Activated naive CD8-positive, alpha-beta T cell treated with anti-CD3 and anti-CD28 coated beads, Interleukin-2, amount 10 ng/mL, durations not matched to agents 7 days and 5 days (primary cell): ENCODE measurements at places on chromosomes 5 and 9.

DNA sequence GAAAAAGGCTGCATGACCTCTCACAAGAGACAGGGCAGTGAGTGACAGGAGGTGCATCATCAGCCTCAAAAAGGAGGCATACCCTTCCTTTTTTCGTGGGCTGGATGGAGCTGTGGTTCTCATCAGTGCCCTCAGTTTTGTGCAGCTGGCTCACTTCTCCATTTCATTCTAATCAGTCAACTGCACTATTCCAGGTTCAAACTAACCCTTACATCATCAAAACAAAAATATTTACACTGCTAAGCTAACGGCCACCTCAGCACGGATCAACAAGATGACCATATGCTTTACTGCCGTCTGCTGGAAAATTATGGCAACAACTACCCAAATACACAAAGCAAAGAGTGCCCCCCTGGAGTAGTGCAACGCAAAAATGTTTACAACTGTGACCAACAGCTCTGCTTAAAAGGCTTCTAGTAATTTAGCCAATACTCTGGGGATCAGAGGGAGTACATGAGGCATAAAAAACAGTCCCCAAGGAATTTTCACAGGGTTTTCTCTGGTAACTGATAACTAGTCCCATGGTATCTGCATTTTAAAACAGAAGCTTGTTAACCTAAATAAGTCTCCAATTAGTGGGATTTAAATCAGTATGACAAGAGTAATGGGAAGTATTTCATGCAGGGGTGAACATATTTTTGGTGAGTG lies 10.8 kb downstream of the KCNV2 start:
- no peak for DNase-seq

- no peak for DNase-seq
Measured at GRCh38 chr5:109836280-109836679, 146.6 kb downstream of the MAN2A1 start.

DNA sequence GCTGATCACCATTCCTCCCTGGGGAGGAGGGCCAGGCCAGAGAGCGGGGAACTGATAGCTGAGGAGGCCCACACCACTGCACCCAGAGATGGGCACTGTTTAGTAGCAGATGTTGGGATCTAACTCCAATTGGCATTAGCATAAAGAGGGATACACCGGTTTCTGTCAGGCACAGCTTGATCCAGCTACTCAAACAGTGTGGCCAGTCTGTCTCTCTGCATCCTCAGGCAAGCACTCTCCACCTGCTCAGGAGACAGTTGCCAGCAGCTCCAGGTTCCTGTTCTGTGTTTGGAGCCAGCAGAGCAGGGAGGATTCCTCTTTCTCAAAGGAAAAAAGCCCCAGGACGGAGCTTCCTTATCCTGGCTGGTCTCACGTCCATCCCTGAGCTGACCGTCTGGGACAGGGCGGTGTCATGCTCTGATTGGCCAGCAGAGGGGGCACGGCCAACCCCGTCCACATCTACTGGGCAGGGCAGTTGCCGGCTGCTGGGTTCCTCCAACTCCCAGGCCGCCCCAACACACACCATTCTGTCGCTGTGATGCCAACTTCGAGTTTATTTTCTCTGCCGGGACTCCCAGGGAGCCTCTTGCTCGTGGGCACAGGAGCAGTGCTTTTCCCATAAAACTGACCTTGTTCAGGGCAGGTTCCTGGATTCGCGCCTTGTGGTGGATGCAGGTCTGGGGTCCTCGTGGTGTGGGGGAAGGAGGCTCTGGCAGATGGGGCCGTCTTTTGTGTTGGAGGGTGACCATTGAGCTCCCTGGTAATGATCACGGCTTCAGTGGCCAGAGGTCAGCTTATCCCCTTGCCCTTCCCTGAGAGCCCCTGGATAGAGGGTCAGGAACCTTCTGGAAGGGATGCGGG lies 47.9 kb downstream of the COL5A1 start:
- no peak for DNase-seq

- no peak for DNase-seq
Measured at GRCh38 chr5:81639556-81639955, 111.3 kb downstream of the SSBP2 start.

DNA sequence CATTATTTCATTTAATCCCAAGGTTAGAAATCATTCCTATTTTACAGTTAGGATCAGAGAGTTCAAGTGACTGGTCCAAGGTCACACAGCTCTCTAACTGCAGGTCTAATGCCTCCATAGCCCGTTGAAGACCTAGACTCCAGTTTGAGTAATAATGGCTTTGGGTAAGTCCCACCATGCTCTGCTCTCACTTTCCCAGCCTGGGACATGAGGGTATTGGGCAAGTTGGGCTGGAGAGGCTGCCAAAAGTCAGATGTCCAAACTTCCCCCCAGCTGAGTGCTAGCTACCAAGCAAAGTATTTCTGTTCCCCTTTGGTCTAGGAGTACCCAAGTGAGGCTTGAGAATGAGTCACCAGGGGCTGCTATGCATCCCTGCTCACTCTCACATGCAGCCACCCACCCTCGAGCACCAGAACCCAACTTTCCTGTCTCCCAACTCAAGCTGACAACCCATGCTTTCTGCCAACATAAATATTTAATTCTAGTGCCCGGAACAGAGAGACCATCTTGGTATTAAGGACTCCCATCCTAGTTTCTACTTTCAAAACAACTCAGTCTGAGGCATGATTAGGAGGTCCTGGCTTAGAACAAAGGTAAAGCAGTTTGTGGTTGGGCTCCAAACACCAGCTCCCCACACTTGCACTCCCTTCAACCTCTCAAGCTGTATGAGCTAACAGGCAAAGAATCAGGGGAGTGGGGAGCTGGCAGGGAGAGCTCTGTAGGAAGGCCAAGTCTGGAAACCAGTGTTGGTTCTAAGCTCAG lies 236.5 kb upstream of the TRIM32 start:
- DNase-seq, result no peak

DNA sequence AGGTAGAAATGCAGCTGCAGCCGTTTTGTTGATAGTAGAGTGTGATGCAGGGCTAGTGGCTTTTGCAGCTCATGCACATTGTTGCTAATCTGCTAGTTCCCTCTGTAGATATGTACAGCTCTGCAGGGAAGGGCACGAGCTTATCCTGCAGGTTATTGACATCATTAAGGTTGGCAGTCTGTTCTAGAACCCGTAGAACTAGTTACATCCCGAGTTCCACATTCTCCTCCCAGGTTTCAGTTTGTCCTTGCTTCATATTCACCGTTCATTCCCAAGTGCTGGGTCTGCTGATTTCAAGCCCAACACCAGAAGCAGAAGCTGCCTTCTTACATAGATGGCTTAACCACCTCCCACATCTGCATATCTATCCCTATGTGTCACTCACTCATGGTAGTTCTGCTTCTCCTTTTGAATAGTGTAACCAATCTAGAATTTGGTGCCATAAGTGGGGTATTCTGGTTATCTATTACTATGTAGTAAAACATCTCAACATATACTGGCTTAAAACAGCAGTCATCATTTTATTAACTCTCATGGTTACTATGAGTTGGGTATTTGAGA lies 38.1 kb downstream of the CRHBP start:
- no peak for DNase-seq

DNA sequence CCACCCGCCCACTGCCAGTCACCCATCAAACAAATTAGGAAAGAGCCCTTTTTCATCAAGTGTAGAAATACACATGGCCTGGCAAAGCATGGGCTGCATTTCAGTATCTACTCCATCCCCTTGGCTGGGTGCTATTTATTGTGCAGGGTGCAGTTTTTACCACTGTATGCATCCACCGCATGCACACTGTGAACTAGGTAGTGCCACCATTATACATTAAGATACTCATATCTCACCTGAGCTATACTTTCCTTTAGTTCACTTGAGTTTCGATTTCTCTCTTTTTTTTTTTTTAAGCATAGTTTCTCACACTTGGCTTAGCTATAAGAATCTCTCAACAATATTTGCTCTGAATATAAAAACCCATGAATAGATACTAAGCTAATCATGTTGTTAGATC lies 49.4 kb downstream of the JMY start:
- no peak for DNase-seq

GRCh38 chr9:133121198-133121914 lies at the start of gene RALGDS:
Gene RALGDS, minus strand, starts transcription at chr9:133121240. Its CDS starts 86 bp downstream, at chr9:133121154.
- peak; percentile 93 for DNase-seq
